ENCODE measurements at places on chromosomes 1 and 21.

DNA sequence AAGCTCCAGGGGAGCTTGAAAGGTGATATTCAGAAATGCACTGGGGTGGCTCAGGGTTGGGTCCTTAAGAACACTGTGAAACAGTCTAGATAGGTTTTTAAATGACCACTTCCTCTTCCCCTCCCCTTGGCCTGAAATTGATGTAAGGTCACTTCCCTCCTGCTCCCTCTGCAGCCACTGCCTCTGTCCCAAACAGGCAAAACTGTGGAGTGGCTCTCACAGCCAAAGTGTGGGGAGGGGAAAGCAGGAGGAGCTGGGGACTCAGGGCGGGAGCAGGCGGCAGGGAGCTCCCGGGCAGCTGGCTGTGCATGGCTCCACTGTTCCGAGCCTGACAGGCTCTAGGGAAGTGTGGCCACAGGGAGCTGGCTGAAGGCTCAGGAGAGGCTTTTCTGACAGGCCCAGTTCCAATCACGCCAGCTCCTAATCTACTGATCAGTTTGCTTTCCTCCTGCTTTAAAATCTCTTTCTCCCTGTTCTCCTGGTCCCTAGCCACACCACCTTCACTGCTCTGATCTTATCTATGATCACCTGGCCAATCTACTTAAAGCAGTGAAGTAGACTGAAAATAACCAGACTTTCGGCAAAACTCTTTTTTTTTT is 5.1 kb upstream of the CSRP1 start:
- no peak for DNase-seq

- DNase-seq: no peak
Observed at GRCh38 chr1:198929961-198930599, 291.2 kb downstream of the PTPRC start.

- no peak for DNase-seq
Observed at GRCh38 chr1:232176222-232176621, 453.7 kb downstream of the SIPA1L2 start.

GRCh38 chr1:25641931-25642573 is 25.5 kb downstream of the MAN1C1 start:
- DNase-seq: no peak

- DNase-seq: no peak
Observed at GRCh38 chr1:14531519-14531918, 67.0 kb upstream of the KAZN start.

Measured in activated naive CD8-positive, alpha-beta T cell treated with anti-CD3 and anti-CD28 coated beads, Interleukin-2, amount 50 U/mL, for 24 hours (primary cell).